Activated CD8-positive, alpha-beta memory T cell treated with anti-CD3 and anti-CD28 coated beads, Interleukin-2, amount 10 ng/mL, durations not matched to agents 7 days and 5 days (primary cell): ENCODE measurements at places on chromosomes 3 and 15. TPM values are rescaled to one million over a fixed set of nuclear protein-coding genes. Genes with fewer than 3 reads are reported as not detected.

DNA sequence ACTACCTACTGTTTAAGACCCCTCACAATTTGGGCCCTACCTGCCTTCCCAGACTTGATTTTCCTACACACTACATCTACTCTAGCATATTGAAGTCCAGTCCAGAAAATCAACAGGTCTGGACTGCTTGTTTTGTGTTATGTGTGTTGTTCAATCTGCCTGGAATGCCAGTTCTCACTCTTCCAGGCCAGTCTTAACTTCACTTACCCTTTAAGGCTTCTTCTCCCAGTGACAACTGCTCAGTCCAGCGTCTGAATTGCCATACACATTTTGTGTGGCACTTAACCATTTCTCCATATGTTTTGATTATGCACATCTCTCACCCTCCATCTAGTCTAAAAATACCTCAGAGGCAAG, 1.1 kb downstream of the TICRR start:
- peaks cover 42% of the 10 kb centered on the region for H3K36me3 ChIP-seq
- no peak for DNase-seq
- H3K27ac ChIP-seq: peak overlapping the region; percentile 76
- peaks cover 13% of the 10 kb centered on the region for H3K27me3 ChIP-seq
- peak overlapping the region; percentile 87 for H3K4me3 ChIP-seq

DNA sequence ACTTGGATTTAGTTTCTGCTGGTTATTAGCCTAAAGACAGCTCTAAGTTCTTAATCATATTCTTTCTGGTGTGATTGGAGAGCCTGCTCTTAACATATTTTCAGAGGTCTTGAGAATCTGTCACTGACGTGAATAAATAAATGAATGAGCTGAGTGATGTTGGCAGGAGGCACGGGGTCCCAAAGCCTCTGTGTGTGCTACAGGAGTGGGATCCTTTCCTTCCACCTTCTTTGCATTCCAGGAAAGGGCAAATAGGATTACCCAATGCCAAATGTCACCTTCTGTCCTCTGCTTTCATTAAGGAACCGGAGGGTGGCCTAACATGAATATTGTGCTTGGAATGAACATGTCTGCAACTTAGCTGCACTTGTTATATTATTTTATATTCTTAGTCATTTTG, 53.1 kb downstream of the CD47 start:
- DNase-seq: no peak
- peaks cover 9% of the 10 kb centered on the region for H3K4me1 ChIP-seq
- H3K27me3 ChIP-seq: no peaks in the 10 kb centered on the region
- peaks cover 32% of the 10 kb centered on the region for H3K36me3 ChIP-seq
- no peak overlapping the region for H3K27ac ChIP-seq

GRCh38 chr15:99571299-99571698, 5.5 kb downstream of the MEF2A start:
- H3K27me3 ChIP-seq: no peaks in the 10 kb centered on the region
- H3K4me3 ChIP-seq: no peak overlapping the region
- no peak overlapping the region for H3K27ac ChIP-seq
- DNase-seq: no peak
- peaks cover 15% of the 10 kb centered on the region for H3K4me1 ChIP-seq

DNA sequence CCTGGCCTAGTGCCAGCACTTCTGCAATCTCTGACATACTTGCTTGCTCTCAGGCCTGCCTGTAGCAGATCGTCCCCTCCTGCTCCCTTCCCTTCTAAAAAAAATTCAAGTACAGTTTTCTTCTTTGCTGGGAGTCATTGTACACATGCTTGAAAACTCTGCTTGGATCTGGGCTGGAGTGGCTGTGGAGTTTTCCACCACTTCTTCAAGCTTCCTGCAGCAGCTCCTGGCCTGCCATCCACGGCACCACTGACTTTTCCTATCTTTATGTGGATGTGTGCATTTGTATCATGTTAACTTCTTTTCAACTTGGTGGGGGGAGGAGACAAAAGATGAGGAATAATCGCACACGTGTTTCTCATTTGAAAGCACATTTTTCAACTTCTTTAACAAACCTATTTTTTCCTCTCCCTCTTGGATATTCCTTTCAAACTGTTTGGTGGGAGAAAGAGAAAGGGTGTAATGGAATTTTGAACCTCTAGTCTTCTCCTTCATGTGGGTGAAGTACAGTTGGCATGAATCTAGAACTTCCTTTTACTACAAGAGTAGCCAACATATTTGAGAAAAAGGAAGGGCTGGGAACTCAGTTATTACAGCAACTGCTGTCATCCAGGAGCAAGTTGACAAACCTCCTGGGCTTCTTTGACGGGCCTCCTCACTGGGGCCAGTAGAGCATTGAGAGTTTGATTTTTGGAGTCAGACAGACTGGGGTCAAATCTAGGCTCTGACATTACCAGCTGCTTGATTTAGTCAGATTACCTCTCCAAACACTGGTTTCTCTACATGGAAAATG, 61.2 kb upstream of the LRTM1 start:
- no peak overlapping the region for H3K4me3 ChIP-seq
- no peak for DNase-seq
- H3K36me3 ChIP-seq: no peaks in the 10 kb centered on the region
- no peaks in the 10 kb centered on the region for H3K27me3 ChIP-seq
- H3K27ac ChIP-seq: no peak overlapping the region
- no peaks in the 10 kb centered on the region for H3K4me1 ChIP-seq

DNA sequence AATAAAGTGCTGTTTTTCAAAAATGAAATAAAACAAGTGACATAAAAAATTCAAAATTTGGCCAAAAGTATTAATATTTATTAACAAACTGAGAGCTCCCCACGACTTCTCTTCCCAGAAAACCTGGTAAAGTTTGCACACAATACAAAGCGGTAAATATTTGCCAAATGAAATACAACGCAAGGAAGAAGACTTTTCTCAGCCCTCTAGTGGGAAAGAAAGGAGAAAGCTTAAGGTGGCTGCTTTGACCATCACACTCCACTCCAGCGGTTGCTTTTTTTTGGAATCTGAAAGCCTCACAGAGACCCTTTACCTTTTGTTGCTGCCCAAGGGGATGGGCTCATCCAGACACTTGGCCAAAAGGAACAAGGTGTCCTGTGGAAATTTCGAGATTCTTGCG, 1.1 kb upstream of the GK5 start:
- DNase-seq: no peak
- no peak overlapping the region for H3K27ac ChIP-seq
- peak overlapping the region; percentile 28 for H3K4me3 ChIP-seq
- H3K36me3 ChIP-seq: peaks cover 1% of the 10 kb centered on the region
- peaks cover 19% of the 10 kb centered on the region for H3K4me1 ChIP-seq

The STAB1 gene
- not detected for total RNA-seq

The PRR20G gene
- not detected for total RNA-seq
